ENCODE measurements at places on chromosomes 3 and 15.

DNA sequence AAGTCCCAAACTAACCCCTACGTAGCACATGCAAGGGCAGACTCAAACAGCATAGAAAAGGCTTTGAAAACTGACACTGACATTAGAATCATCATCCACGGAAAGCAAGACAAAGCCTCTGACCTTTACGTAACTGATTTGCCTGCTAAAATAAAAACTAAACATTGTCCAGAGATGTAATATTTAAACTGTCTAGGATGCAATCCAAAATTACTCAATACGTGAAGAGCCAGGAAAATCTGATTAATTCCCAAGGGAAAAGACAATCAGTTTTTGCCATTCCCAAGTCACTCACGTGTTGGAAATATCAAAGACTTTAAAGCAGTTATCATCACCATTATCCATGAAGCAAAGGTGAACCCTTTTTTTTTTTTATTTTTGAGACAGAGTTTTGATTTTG, 13.3 kb upstream of the IQCF1 start:
- no peak for DNase-seq

GRCh38 chr3:70914862-70915261, 602.4 kb upstream of the MDFIC2 start:
- no peak for DNase-seq

GRCh38 chr3:102142379-102143060, 292.3 kb upstream of the ZPLD1 start:
- DNase-seq = no peak

- DNase-seq = no peak
These were observed 15.0 kb upstream of the TRANK1 start for GRCh38 chr3:36959821-36960220.

GRCh38 chr3:59006634-59007517, 42.9 kb downstream of the CFAP20DC start:
- peak; percentile 4 for DNase-seq

- DNase-seq = peak; percentile 56
These were observed 26.1 kb upstream of the NMB start for GRCh38 chr15:84684092-84684491.

- no peak for DNase-seq
These were observed 43.3 kb downstream of the MUC4 start for GRCh38 chr3:195768414-195768813.

DNA sequence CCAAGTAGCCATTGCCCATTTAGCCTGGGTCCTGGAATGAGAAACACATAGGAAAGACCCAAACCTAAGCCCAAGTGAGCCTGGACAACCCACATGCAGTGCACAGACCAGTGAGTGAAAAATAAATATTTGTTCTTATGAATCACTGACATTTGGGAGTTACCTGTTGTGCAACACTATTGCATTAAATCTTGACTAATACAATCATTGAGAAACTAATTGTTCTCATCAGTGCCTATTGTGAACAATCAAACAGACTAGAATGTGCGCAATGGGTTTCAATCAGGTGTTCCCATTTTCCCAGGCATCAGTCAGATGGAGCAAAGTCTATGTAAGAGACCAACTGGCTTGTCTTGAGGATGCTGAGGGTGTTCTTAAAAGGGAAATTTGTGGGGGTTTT, 54.7 kb upstream of the CNOT10 start:
- peak; percentile 47 for DNase-seq

GRCh38 chr3:107855710-107856109, 235.1 kb downstream of the CD47 start:
- DNase-seq = no peak

- DNase-seq = no peak
These were observed 210.1 kb upstream of the NR2E3 start for GRCh38 chr15:71600237-71600636.

GRCh38 chr3:53420831-53421230, 73.5 kb upstream of the DCP1A start:
- no peak for DNase-seq

GRCh38 chr3:50396502-50396901, 37.2 kb upstream of the TMEM115 start:
- DNase-seq = no peak

- no peak for DNase-seq
These were observed 4.2 kb downstream of the EDEM1 start for GRCh38 chr3:5191555-5192304.

GRCh38 chr3:78565712-78566111, 1202.1 kb downstream of the ROBO1 start:
- DNase-seq = no peak

DNA sequence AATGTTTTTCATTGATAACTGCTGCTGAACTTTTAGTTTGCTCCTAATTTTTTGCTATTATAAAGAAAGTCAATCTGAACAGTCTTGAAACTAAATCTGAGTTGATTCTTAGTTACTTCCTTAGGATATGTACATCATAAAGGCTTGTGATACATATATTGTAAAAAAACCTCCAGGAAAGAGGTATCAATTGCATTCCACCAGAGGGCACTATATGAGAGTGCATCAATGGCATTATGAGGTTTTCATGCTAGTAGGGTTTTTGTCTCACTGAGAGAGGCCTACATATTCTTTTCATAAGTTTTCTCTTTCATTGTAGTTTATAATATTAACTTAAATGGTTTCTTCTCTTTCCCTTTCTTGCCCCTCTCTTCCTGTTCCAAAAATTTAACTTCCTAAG, 46.9 kb downstream of the PIK3R4 start:
- DNase-seq = no peak

DNA sequence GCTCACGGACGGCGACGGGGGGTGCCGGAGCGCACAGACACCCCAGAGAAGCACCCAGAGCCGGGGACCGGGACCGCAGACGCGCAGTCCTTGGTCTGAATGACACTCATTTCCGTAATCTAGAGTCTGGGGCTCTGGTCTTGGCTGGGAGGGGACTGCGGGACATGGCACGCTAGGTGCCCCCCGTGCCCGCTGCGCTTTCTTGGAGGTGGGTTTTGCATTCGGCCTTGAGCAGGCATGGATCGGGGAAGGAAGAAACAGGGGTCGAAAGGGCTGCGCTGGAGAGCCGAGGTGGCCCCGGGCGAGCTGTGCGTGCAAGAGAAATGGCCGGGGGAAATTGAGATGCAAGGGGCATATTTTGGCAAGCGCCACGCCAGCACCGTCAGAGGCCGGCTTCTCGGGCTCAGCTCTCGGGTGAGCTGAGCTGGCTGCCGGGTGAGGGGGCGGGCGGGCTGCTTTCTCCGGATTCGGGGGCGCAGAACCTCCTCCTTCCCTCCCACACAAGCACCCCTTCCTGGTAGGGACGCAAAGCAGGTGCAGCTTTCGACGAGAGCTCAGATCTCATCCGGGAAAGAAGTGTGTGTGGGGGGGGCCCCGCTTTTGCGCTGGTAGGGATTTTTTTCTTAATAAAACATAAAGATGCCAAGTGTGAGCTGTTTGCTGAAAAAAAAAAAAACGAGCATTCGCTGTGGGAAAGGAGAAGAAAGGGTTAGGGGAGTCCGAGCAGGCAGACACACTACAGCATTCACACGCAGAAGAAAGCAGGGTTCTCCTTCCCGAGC, 963 bp upstream of the NTRK3 start:
- DNase-seq = no peak

DNA sequence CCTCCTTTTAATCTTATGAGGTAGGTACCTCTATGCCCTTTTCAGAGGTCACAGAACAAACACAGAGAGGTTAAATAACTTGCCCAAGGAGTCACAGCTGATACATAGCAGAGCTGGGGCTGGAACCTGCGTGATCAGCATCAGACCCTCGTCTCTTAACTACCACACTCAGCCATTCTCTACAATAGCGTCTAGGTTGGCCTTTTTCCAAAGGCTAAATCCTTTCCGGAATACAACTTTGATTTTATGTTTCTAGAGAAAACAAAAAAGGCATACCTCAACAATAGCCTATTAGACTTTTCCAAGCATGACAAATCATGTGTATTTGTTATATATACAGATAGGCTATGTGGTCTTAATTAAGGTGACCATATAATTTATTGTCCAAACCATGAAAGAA, 187.2 kb downstream of the RORA start:
- DNase-seq = no peak

GRCh38 chr3:140007911-140008869, 73.2 kb downstream of the CLSTN2 start:
- DNase-seq = no peak

DNA sequence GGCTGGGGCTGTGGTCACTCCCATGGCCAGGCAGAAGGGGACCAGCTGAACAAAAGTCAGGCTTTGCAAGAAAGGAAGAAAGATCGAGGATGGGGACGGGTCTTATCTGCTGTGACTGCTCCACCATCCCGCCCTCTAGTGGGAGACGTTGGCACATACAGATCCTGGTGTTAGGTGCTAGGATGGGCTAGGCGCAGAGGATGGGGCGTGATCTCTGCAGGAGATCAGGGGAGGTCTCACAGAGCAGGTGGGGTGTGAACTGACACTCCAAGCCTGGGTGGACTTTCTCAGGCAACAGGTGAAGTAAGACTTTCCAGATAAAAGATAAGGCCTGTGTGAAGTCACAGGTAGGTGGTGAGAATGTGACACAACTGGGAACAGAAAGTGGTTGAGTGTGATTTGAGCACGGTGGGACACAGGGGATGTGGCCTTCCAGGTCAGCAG, 141.9 kb upstream of the SMAD3 start:
- no peak for DNase-seq
